Ovary (tissue), 10 donors: ENCODE measurements at places on chromosomes 3 and 15. TPM values are rescaled to one million over a fixed set of nuclear protein-coding genes. Genes with fewer than 3 reads are reported as not detected.

DNA sequence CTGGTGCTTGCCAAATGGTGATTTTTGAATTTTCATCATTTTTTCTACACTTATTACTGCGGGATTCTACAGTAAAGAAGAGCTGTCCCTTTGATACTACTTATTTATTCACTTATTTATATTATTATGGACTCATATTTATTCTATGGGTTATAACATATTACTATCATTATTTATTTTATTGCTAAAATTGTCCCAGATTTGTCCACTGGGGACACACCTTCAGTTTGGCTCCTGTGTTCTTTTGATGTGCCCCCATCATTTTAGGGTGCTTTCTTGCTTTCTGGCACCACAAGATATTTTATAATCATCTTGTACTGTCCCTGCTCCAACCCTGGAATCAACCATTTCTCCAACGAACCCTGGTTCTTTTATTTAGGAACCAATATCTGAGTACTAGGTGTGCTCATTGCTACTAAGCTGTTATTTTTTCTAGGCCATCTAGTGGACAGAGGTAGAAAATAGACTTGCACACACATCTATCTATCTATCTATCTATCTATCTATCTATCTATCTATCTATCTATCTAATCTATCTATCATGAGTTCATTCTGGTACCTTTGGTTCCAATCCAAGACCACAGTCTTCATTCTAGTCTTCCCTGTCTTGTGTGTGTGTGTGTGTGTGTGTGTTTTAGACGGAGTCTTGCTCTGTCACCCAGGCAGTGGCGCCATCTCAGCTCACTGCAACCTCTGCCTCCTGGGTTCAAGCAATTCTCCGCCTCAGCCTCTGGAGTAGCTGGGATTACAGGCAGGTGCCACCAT is 16.0 kb downstream of the SLC22A14 start:
- no peak for DNase-seq
- H3K4me1 ChIP-seq, result no peaks in the 10 kb centered on the region
- H3K36me3 ChIP-seq, result no peaks in the 10 kb centered on the region
- H3K4me3 ChIP-seq, result no peak overlapping the region
- no peaks in the 10 kb centered on the region for H3K27me3 ChIP-seq
- no peak overlapping the region for H3K27ac ChIP-seq

DNA sequence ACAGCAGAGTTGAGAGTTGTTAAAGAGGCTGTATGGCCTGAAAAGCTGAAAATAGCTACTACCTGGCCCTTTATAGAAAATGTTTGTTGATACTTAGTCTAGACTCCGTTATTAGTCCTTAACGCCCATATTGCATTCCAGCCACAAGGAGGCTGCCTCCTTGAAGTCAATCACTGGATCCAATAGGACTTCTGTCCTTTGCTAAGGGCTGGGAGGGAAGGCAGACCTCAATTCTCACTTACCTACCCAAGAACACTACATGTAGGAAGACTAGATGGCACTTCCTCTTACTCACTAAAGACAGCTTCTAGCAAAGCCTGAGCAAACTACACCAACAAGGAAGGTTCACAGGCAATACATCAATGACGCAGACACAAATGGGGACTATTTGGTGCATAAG is 139.5 kb upstream of the HACD2 start:
- H3K4me1 ChIP-seq, result no peaks in the 10 kb centered on the region
- no peak overlapping the region for H3K4me3 ChIP-seq
- H3K27me3 ChIP-seq, result no peaks in the 10 kb centered on the region
- H3K36me3 ChIP-seq, result no peaks in the 10 kb centered on the region
- H3K27ac ChIP-seq, result no peak overlapping the region

DNA sequence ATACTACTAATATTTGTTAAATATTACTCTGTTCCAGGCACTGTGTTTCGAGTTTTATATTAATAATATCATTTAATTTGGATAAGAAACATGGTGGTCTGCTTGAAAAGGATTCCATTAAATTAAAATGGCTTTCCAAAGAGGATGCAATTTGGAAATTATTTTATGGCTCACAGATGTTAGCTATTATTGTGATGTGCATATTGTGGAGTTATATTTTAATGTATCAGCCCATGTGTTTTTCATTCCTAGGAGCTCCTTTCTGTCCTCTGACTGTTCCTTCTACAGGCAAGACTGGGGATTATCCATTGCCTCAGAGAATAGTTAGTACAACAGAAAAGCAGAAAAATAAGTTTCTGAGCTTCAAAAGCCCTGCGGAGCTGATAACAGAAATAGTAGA is 376.7 kb upstream of the PDZRN3 start:
- DNase-seq, result no peak
- no peak overlapping the region for H3K4me3 ChIP-seq
- no peaks in the 10 kb centered on the region for H3K27me3 ChIP-seq
- no peaks in the 10 kb centered on the region for H3K36me3 ChIP-seq
- H3K4me1 ChIP-seq, result no peaks in the 10 kb centered on the region

GRCh38 chr3:114213627-114214541 is 23.5 kb downstream of the ZNF80 start:
- DNase-seq, result no peak
- no peak overlapping the region for H3K27ac ChIP-seq
- no peak overlapping the region for H3K4me3 ChIP-seq
- H3K36me3 ChIP-seq, result no peaks in the 10 kb centered on the region

The CCR3 gene
- not detected for total RNA-seq

The PPM1L gene
- 11.1 TPM for total RNA-seq
